Calu3 (cell line): ENCODE measurements at places on chromosomes 3 and 15. TPM values are rescaled to one million over a fixed set of nuclear protein-coding genes. Genes with fewer than 3 reads are reported as not detected.

GRCh38 chr15:59298225-59298853 lies 74.3 kb downstream of the MYO1E start:
- peak; percentile 81 for DNase-seq
- H3K27ac ChIP-seq, result peak overlapping the region; percentile 92
- H3K27me3 ChIP-seq, result no peaks in the 10 kb centered on the region

GRCh38 chr3:36649125-36649524 lies 115.2 kb downstream of the DCLK3 start:
- DNase-seq, result no peak
- no peak overlapping the region for H3K4me3 ChIP-seq
- peaks cover 45% of the 10 kb centered on the region for H3K4me1 ChIP-seq
- H3K27me3 ChIP-seq, result no peaks in the 10 kb centered on the region
- H3K27ac ChIP-seq, result peak overlapping the region; percentile 57
- H3K36me3 ChIP-seq, result no peaks in the 10 kb centered on the region

DNA sequence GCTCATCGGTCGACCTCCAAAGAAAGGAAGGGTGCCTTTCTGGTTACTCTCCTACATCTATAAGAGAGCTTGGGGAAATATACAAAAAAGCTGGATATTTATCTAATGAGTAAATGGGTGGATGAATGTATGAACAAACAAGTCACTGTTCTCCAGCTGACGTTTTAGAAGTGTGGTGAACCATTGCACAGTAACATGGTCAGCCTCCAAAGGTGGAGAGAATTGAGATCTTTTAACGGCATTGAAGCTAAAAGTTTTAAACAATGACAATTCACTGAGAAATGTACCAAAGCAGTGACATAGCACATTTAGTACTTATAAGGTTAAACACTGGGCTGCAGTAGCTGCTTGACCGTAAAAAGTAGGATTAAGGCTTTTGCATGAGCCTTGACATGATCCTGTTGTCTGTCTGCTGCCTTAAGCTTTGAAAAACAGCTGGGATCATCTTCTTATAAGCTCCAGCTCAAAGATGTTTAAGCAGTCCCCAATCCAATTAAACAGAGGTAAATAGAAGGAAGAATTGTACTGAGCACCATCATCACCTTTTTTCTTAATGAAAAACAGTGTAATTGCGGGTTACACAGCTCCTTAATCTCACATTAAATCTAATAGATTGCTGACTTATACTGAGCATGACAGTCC lies 222.9 kb downstream of the WDR72 start:
- H3K4me1 ChIP-seq, result peaks cover 48% of the 10 kb centered on the region
- H3K27me3 ChIP-seq, result no peaks in the 10 kb centered on the region
- H3K4me3 ChIP-seq, result no peak overlapping the region

DNA sequence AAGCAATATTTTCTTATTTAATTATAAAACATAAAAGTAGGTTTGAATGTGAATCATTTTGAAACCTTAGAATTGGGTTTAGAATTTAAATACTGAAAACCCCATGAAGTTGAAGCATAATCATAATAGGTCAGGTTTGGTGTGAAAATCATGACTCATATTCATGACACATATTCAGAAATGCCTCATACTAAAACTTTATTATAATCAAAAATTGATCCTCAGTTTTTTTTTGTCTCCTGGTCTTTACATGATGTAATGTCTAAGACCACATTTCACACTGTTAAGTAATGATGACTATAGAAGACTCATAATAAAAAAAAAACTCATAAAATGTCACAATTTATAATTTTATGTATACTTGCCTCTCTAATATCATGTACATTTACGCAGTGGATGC lies 190.4 kb downstream of the FOXP1 start:
- no peak for DNase-seq
- H3K27me3 ChIP-seq, result no peaks in the 10 kb centered on the region
- H3K4me1 ChIP-seq, result peaks cover 39% of the 10 kb centered on the region
- H3K36me3 ChIP-seq, result peaks cover 4% of the 10 kb centered on the region
- H3K27ac ChIP-seq, result no peak overlapping the region

DNA sequence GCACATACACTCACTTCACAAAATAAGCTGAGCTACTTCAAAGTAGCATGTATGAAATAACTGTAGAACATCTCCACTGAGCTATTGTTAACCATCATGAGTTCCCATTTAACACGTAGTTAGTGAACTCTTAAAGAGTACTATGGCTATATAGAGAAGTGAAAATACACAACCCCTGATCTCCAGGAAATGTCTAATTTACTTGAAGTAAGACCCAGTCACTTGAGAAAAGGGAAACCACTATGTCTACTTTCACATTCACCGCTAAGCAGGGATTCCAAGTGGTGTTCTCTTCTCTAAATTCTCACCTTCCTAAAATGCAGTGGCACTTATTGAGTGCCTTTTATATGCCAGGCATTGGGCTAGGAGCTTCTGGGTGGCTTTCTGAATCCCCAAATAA lies 35.0 kb upstream of the COLQ start:
- no peak for DNase-seq
- H3K27ac ChIP-seq, result no peak overlapping the region
- no peaks in the 10 kb centered on the region for H3K36me3 ChIP-seq
- H3K27me3 ChIP-seq, result no peaks in the 10 kb centered on the region
- H3K4me3 ChIP-seq, result no peak overlapping the region
- no peaks in the 10 kb centered on the region for H3K4me1 ChIP-seq

DNA sequence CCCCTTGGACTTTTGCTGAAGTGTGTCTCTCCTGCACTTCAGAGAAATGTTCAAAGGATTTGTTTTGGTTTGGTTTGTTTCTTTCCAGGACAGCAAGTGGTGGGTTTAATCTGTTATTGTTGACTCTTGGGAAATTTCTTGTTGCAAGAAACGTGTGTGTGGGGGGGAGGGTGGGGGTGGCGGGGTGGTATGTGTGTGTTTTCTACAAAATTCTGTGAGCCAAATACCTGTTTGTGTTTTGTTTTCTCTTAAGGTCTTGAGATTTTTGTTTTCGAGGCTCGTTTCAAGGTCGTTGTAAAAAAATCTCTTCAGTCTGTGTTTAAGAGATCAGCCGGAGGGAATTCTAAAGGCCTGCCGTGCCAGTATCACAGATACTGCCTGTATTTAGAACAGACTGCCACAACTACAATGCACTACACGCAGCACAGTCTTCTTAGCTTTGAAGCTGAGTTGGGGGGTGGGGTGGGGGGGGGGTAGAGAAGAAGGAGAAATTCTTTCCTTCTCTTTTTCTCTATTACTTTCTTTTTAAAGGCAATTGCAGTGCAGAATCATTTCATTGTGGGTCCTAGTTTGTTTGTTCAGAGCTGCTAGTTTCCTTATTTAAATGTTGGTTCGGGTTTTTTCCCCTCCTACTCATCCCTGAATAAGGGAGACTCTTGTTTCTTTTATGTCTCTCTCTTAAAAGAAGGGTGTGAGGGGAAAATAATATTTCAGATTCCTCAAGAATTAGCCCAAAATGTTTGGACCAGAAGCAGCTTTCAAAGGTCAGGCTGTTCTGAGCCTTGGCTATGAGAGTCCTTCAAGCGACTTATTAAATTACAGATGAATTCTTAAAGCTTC lies 1.4 kb upstream of the BCL6 start:
- H3K36me3 ChIP-seq, result peaks cover 62% of the 10 kb centered on the region
- peaks cover 63% of the 10 kb centered on the region for H3K4me1 ChIP-seq
- no peaks in the 10 kb centered on the region for H3K27me3 ChIP-seq
- H3K27ac ChIP-seq, result peak overlapping the region; percentile 89
- peak overlapping the region; percentile 83 for H3K4me3 ChIP-seq

GRCh38 chr3:47716656-47717055 lies 65.0 kb downstream of the SMARCC1 start:
- no peaks in the 10 kb centered on the region for H3K27me3 ChIP-seq

GRCh38 chr15:61749169-61749568 lies 311.1 kb downstream of the VPS13C start:
- no peaks in the 10 kb centered on the region for H3K36me3 ChIP-seq
- no peak for DNase-seq
- H3K27ac ChIP-seq, result no peak overlapping the region
- H3K4me1 ChIP-seq, result no peaks in the 10 kb centered on the region
- H3K4me3 ChIP-seq, result no peak overlapping the region

DNA sequence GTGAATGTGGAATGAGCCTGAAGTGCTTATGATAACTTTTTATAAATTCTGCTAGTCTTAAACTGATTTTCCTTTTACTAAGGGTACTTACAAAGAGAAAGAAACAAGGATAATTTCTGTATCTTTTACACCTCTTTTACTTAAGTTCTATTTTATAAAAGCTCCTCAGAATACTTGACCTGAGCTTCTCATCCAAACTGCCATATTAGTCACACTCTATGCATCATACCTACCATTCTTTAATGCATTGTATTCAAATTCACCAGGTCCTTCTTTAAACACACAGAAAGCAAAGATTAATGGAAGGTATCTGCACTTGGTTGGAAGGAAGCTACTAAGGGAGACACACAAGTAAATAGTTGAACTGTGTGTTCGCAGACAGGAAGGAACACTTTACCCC lies 1.6 kb upstream of the TOPAZ1 start:
- no peaks in the 10 kb centered on the region for H3K27me3 ChIP-seq
- no peak for DNase-seq
- H3K4me3 ChIP-seq, result no peak overlapping the region
- H3K27ac ChIP-seq, result no peak overlapping the region
- no peaks in the 10 kb centered on the region for H3K4me1 ChIP-seq

GRCh38 chr3:56209982-56210751 lies 258.1 kb downstream of the ERC2 start:
- H3K4me3 ChIP-seq, result no peak overlapping the region
- no peaks in the 10 kb centered on the region for H3K36me3 ChIP-seq
- no peak overlapping the region for H3K27ac ChIP-seq
- DNase-seq, result no peak
- H3K27me3 ChIP-seq, result peaks cover 23% of the 10 kb centered on the region

GRCh38 chr3:170869645-170870593 lies at the start of gene RPL22L1:
Gene RPL22L1, minus strand, starts transcription at chr3:170870195. Its CDS starts 28 bp downstream, at chr3:170870167.
- no peaks in the 10 kb centered on the region for H3K27me3 ChIP-seq
- peak; percentile 97 for DNase-seq
- H3K4me1 ChIP-seq, result peaks cover 20% of the 10 kb centered on the region
- H3K4me3 ChIP-seq, result peak within 1 kb of the TSS; percentile 93
- H3K36me3 ChIP-seq, result peaks cover 54% of the 10 kb centered on the region

- H3K27ac ChIP-seq, result no peak overlapping the region
- no peak for DNase-seq
- H3K27me3 ChIP-seq, result peaks cover 38% of the 10 kb centered on the region
- peaks cover 8% of the 10 kb centered on the region for H3K4me1 ChIP-seq
Observed at GRCh38 chr15:72680931-72681330, 5.1 kb downstream of the HIGD2B start.

- no peaks in the 10 kb centered on the region for H3K4me1 ChIP-seq
- no peak overlapping the region for H3K4me3 ChIP-seq
- H3K27me3 ChIP-seq, result peaks cover 59% of the 10 kb centered on the region
- DNase-seq, result no peak
Observed at GRCh38 chr3:140052771-140053702, 118.1 kb downstream of the CLSTN2 start.

- no peak overlapping the region for H3K4me3 ChIP-seq
- peaks cover 14% of the 10 kb centered on the region for H3K4me1 ChIP-seq
- H3K36me3 ChIP-seq, result no peaks in the 10 kb centered on the region
- no peaks in the 10 kb centered on the region for H3K27me3 ChIP-seq
- no peak for DNase-seq
Observed at GRCh38 chr3:188021502-188022040, 132.4 kb upstream of the LPP start.

GRCh38 chr3:161890147-161890625 lies 393.6 kb downstream of the OTOL1 start:
- peaks cover 41% of the 10 kb centered on the region for H3K4me1 ChIP-seq
- peak; percentile 95 for DNase-seq
- no peaks in the 10 kb centered on the region for H3K36me3 ChIP-seq
- H3K27ac ChIP-seq, result peak overlapping the region; percentile 64

- no peak for DNase-seq
- no peaks in the 10 kb centered on the region for H3K4me1 ChIP-seq
- H3K27ac ChIP-seq, result no peak overlapping the region
- H3K27me3 ChIP-seq, result peaks cover 19% of the 10 kb centered on the region
- H3K36me3 ChIP-seq, result peaks cover 6% of the 10 kb centered on the region
Observed at GRCh38 chr3:43076857-43077256, 29.0 kb downstream of the POMGNT2 start.

GRCh38 chr15:39054128-39054732 lies 489.6 kb upstream of the RASGRP1 start:
- H3K36me3 ChIP-seq, result no peaks in the 10 kb centered on the region
- H3K4me1 ChIP-seq, result no peaks in the 10 kb centered on the region
- no peak overlapping the region for H3K4me3 ChIP-seq

- DNase-seq, result peak; percentile 44
- H3K27me3 ChIP-seq, result no peaks in the 10 kb centered on the region
- no peak overlapping the region for H3K27ac ChIP-seq
- no peak overlapping the region for H3K4me3 ChIP-seq
- H3K4me1 ChIP-seq, result peaks cover 20% of the 10 kb centered on the region
Observed at GRCh38 chr15:40354408-40355171, 3.4 kb upstream of the DISP2 start.

DNA sequence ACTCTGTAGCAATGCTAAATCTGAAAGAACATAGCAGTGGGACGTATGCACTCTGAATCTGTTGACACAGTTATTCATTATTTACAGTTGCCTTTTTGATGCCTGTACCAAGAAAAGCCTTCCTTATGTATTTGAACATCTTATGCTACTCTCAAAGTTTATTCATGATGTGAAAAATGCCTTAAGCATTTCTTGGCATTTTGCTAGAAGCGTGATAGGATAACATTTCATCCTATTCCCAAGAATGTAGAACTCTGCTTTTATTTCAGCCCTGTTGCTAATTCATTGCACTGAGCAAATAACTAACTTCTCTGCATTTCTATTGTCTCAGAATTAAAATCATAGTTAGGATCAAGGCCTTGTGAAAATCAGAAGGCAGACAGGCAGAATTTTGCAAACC lies 105.5 kb downstream of the STRIT1 start:
- no peak overlapping the region for H3K27ac ChIP-seq
- peaks cover 9% of the 10 kb centered on the region for H3K4me1 ChIP-seq
- no peaks in the 10 kb centered on the region for H3K27me3 ChIP-seq

GRCh38 chr3:71202848-71203533 lies 380.5 kb downstream of the FOXP1 start:
- DNase-seq, result no peak
- H3K4me1 ChIP-seq, result peaks cover 9% of the 10 kb centered on the region
- no peak overlapping the region for H3K4me3 ChIP-seq
- H3K27ac ChIP-seq, result no peak overlapping the region

GRCh38 chr3:129467932-129468331 lies 27.9 kb downstream of the IFT122 start:
- no peak overlapping the region for H3K4me3 ChIP-seq
- no peaks in the 10 kb centered on the region for H3K27me3 ChIP-seq
- no peak for DNase-seq
- no peaks in the 10 kb centered on the region for H3K4me1 ChIP-seq
- no peaks in the 10 kb centered on the region for H3K36me3 ChIP-seq

Gene NOX5
- 0.14 and 0.20 TPM in 2 replicates for total RNA-seq

Gene RTP1
- not detected in 2 replicates for total RNA-seq

Gene CCNB2
- total RNA-seq, result 72.5 and 86.4 TPM in 2 replicates

Gene POTEB3
- total RNA-seq, result not detected in 2 replicates

Gene SLC6A11
- not detected in 2 replicates for total RNA-seq

Gene CPNE9
- not detected in 2 replicates for total RNA-seq

Gene CDCP1
- total RNA-seq, result 66.4 and 66.9 TPM in 2 replicates

Gene KIF7
- total RNA-seq, result 1.4 and 1.7 TPM in 2 replicates

Gene PLCL2
- 5.4 and 5.8 TPM in 2 replicates for total RNA-seq

Gene PSTPIP1
- total RNA-seq, result not detected in 2 replicates

Gene FYTTD1
- 37.4 and 37.6 TPM in 2 replicates for total RNA-seq

Gene GPR156
- total RNA-seq, result 0.45 and 0.64 TPM in 2 replicates

Gene DNASE1L3
- total RNA-seq, result not detected in 2 replicates
